Brain microvascular endothelial cell (primary cell): ENCODE measurements at places on chromosomes 5 and 9.
A peak's percentile ranks its signal among the peaks of the same experiment; 100 is the strongest.

GRCh38 chr9:5263351-5264218, 32.4 kb downstream of the INSL4 start:
- peak; percentile 3 for DNase-seq

- no peak for DNase-seq
Observed at GRCh38 chr5:163496286-163496685, 9.1 kb upstream of the MAT2B start.

- DNase-seq = peak; percentile 66
Observed at GRCh38 chr5:78779771-78780616, 131.4 kb upstream of the LHFPL2 start.

- no peak for DNase-seq
Observed at GRCh38 chr9:126678989-126679388, 65.3 kb downstream of the LMX1B start.

DNA sequence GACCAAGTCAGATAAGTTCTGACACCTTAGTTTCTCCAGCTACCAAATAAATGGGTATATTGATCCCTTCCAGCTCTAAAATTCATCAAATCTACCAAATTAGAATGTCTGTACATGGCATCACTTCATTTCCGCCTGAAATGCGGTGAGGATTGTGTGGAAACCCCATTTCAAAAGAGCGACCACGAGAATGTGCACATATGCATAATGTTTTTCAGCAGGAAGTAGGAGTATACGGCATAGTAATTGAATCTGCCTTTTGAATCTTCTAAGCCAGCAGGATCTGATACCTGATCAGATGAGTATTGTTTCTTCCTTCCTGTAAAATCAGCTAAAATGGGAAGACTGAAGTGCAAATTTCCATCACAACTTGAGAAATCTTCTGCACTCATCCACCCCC, 418.6 kb downstream of the TMEM38B start:
- DNase-seq = no peak

DNA sequence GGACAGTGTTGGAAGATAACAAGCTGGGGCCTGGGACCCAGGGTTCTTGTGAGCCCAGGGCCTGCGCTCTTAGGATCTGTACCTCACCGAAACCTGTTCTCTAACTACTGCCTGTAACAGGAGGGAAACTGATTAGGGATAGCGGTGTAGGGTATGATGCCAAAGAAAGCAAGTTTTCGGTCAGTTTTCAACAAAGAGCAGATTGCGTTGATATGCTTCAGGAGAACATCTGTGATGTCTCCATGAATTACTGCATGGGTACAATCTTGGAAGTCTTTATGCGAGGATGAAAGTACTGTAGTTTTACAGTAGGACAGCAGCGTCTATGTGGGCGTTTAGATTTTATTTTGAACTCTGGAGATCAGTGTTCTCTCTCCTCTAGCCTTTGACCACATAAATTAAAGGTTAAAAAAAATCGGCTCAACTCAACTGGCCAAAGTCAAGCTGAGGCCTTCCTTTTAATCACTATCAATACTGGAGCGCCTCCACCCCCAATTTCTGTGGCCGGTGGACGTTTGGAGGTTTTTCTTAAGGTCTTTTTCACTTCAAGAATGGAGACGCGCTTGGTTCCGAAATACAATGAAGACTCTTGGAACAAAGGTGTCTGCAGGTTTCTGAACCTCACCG, 3.0 kb downstream of the NFIL3 start:
- peak; percentile 12 for DNase-seq

DNA sequence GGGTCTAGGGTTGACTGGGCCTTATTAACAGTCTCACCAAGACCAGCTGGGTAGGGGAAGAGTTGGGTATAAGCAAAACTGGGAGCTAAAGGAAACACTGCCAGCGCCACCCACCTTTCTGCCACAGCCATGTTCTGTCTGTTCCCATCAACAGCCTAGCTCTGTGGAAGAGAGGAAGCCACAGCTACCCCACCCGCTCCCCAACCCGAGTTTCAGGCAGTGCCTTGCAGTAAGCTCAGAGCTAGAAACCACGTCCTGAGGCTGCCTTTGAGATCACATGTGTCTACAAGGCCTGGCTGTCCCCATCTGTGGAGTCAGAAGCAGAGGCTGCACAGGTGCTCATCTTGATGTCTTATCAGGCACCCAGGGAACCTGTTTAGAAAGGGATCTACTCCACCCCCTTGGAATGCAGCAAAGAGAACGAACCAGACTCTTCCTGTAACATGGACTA, 15.3 kb downstream of the HNRNPH1 start:
- DNase-seq = no peak

- no peak for DNase-seq
Observed at GRCh38 chr5:179435731-179436315, 90.6 kb upstream of the ADAMTS2 start.

DNA sequence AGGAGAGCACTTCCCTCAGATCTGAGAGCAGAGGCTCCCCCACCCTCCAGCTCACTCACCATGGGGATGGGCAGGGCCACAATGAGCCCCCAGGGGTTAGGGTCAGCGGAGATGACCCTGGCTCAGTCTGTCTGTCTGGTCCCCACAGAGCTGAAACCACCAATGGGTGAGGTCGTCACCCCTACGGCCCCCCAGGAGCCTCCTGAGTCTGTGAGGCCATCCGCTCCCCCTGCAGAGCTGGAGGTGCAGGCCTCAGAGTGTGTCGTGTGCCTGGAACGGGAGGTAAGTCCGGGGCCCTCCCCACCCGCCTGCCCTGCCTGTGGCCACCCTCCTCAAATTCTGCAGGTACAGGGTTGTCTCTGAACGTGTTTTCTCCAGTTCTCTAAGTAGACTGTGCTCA, 49.6 kb downstream of the LRSAM1 start:
- no peak for DNase-seq

DNA sequence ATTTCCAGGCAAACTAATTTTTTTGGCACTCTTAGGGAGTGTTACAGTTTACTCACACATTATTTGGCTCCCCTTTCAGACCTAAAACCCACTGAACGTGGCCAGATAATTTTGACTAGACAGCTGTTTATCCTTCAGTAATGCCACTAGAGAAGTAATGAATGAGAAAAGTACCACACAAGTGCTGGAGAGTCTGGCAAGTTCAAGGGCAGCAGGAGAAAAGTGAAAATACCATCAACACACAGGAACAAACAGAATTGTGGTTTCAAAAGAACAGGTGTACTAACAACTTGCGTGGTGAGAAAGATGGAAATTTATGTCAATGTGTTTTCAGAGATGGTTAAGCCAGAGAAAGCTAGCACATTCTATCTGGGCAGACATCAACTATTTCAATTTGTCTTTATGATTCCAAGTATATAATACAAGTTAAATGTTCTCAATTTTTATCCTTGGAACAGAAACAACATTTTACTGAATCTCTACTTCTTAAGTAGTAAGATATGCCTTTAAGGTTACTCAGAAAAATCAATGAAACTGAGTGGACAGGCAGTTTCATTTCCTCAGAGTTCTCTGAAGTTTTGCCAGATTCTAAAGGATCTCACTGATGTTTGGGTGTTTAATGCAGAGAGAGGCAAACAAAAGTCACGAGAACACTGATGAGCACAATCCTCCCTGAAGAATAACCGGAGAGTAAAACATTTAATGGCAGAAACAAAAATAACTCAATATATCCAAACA, 91.0 kb downstream of the ARSB start:
- DNase-seq = no peak

DNA sequence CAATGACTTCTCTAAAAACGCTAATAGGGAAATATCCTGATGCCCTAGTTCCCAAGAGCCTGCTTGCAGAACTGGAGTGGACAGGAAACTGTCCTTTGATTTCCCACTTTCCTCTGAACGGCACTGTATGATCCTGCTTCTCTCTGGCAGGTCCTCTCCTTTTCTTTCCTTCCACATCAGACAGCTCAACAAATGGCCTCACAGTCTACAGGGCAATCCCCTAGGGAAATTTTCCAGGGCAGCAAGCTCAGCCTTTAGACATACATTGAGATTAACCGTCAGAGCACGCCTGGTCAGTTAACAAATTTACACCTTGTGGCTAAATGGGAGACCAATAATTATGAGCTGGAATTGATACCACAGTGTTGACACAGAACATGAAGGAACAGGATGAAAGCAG, 164.9 kb downstream of the SLC24A2 start:
- DNase-seq = no peak

DNA sequence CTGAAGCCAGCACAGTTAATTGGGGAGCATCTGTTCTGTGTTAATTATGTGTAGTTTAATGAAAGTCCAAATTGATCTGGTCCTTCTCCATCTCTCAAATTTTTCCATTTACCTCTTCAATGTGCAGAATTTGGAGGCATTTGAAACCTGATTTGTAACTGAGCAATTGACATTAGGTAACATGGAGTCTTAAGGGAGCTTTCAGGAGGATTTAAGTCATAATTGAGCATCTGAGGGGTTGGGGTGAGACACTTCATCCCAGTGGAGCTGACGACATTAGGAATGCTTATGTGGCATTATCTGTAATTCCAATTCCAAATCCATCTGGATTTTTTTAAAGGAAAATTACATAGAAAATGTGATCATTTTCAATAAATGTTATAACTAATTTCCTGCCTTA, 1015.9 kb downstream of the TLE1 start:
- no peak for DNase-seq

GRCh38 chr9:94859891-94860290, 133.4 kb downstream of the AOPEP start:
- DNase-seq = no peak

- no peak for DNase-seq
Observed at GRCh38 chr9:12798066-12798770, 23.4 kb downstream of the LURAP1L start.
